ENCODE measurements at places on chromosomes 16 and 17.

DNA sequence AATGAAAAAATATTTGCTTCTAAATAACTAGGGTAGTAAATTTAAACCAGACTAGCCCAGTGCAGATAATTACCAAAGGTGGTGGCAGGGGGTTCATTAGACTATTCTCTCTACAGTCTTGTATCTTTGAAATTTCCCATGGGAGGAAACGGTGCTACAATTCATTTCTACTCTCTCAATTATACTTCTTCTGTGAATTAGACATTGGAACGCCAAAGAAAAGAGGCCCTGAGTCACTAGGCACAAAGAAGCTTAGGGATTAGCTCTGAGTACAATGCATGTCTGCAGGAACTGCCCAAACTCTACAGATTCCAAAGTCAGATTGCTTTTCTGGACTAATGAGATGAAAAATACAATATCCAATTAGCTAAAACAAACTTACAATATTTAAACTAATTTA, 30.7 kb upstream of the ARL6IP1 start:
- no peak for DNase-seq

GRCh38 chr17:2053380-2054261, 1.3 kb upstream of the HIC1 start:
- DNase-seq = peak; percentile 75

- DNase-seq = no peak
Observed at GRCh38 chr16:12750554-12750918, 53.2 kb downstream of the CPPED1 start.

GRCh38 chr17:56593086-56593645, 333 bp upstream of the NOG start:
- no peak for DNase-seq

- no peak for DNase-seq
Observed at GRCh38 chr16:84883301-84883700, 63.5 kb downstream of the CRISPLD2 start.

DNA sequence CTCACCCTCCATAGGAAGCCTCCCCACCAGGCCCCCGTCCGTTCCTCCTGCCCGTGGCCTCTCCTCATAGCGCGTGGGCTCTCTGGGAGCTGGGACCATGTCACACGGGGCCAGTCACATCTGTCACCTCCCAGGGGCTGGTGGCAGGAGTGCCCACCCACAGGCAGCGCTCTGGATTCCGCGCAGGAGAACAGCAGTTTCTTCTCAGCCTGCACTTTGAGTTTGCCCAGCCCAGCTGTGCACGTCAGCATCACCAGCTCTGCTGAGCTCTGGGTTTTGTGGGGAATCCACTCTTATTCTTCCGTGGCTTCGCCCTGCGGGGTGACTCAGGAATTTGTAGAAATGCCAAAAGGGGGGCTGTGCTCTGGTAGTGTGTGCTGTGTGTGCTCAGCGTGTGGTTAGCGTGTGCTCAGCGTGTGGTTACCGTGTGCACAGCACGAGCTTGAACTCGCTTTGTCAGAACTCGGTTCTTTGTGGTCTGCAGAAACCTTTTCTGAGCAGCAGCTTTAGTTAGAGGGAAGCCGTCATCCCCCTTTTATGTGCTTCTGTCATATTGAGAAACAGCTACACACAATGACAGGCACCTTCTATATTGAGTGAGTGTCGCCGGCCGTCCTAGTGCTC, 3.2 kb downstream of the ACSF3 start:
- DNase-seq = peak; percentile 91

DNA sequence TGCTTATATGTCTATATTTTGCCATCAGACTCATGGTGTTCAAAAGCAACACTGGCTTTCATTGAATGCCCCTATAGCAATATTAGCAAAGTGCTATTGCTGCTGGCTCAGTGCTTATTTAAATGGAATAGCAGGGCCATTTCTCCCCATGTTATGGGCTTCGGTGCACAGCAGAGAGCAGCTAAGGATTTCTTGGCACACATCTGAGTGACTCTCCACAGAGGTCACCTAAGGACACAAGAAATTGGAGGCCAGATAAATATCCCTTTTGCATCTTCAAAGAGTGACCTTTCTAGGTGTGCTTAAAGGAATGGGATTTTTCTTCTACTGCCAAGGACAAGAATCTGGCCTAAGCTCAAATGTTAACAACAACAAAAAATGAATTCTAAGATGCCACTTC, 751.8 kb downstream of the CDH11 start:
- no peak for DNase-seq

- peak; percentile 70 for DNase-seq
Observed at GRCh38 chr17:64320613-64321553, 57.8 kb upstream of the TEX2 start.

DNA sequence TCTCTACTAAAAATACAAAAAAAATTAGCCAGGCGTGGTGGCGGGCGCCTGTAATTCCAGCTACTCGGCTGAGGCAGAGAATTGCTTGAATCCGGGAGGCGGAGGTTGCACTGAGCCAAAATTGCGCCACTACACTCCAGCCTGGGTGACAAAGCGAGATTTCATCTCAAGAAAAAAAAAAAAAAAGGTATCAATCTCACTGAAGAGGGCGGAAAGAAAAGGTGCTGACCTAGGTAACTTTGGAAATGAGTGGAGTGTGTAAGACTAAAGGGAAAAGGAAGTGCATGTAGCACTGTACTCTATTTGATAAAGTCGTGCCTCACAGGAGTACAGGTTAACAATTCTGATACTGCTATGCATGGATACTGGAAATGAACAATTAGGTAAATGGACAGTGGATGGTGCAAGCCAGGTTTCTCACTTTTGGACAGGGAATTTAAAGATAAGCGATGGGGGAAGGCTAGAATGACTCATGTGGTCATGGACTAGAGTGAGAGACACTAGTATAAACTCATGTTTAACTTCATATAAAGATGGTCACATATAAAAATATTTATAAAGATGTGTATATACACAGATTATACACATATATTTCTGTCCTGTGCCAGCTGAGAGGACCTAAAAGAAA, 142.9 kb downstream of the CDK5R1 start:
- no peak for DNase-seq
